ENCODE measurements at places on chromosomes 2 and 18.

DNA sequence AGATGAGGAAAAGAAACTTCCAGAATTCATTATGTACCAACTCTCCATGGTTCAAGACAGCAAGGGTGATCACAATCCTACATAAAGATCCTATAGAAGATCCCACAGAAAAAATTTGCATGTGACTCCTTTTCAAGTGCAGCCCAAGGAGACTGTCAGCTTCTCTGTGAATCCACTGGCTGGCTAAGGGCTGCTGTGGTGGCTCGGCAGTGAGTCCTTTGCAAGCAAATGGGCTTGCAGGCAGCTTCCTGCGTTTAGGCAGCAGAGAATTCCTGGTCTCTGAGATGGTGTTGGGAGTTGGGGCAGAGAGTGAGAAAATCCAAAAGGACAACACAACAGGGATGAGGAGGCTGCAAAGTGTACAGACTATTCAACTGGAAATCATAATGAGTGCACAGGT, 43.4 kb downstream of the NABP1 start:
- DNase-seq: no peak

- DNase-seq: no peak
These were observed 106.1 kb downstream of the MYO1B start for GRCh38 chr2:191351298-191351697.

GRCh38 chr2:75166491-75166890, 32.8 kb downstream of the TACR1 start:
- DNase-seq: no peak

DNA sequence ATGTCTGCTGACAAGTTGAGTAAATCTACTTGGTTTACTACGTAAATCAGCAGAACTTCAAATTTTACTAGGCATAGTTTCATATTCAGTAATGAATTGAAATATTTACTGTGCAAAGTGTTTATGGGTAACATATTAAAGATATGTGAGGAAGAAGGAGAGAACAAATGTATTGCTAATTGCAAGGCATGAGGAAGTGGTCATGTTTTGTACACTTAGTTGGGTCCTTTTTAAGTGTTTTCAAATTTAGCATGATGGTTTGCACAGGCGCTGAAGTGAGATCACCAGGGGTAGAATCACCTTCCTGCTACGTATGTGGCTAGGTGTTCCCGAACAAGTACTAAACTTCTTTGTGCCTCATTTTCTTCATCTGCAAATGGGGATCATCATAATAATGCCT, 1534.4 kb downstream of the LRP1B start:
- DNase-seq: no peak

- no peak for DNase-seq
These were observed 156.5 kb downstream of the NAPG start for GRCh38 chr18:10682368-10682714.

- DNase-seq: peak; percentile 28
These were observed 108.8 kb downstream of the STPG4 start for GRCh38 chr2:47046271-47046670.

DNA sequence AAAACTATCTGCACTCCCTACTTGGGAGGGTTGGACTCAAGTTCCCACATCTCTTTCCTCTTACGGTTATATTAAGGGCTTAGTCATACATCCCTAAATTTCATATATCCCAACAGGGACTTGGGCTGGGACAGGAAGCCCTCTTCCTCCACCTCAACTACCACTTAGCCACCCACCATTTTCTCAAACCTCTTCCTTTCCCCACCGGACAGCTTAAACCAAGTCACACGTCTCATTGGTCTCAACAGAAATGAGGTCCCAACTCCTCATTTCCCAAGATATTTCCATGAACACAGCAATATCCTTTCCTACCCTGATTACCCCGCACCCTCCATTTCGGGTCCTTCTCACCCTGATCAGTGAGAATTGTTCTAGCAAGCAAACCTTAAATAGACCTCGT, 736 bp downstream of the ZSCAN30 start:
- DNase-seq: no peak

DNA sequence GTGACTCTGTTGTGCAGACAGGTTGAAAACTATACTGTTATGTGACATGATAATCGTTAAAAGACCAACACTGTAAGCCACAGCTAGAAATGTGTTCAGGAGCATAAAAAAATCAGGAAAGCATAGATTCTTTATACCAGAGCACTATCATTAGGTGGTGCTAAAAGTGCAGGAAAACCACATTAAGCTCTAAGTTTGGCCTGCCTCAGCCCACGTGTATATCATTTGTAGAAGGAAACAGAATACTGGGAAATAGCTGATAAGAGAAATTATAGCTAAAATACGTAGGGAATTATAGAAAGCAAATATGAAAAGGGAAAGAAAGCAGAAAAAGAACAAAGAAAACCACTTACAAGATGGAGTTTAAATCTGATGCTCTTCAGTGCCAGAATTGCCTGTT, 26.5 kb upstream of the C2orf74 start:
- no peak for DNase-seq

GRCh38 chr2:6993936-6994335, 76.7 kb downstream of the RNF144A start:
- DNase-seq: no peak

- DNase-seq: no peak
These were observed 37.9 kb downstream of the LNPK start for GRCh38 chr2:175964195-175964594.

GRCh38 chr2:1787755-1788477, 43.6 kb upstream of the PXDN start:
- DNase-seq: peak; percentile 10

DNA sequence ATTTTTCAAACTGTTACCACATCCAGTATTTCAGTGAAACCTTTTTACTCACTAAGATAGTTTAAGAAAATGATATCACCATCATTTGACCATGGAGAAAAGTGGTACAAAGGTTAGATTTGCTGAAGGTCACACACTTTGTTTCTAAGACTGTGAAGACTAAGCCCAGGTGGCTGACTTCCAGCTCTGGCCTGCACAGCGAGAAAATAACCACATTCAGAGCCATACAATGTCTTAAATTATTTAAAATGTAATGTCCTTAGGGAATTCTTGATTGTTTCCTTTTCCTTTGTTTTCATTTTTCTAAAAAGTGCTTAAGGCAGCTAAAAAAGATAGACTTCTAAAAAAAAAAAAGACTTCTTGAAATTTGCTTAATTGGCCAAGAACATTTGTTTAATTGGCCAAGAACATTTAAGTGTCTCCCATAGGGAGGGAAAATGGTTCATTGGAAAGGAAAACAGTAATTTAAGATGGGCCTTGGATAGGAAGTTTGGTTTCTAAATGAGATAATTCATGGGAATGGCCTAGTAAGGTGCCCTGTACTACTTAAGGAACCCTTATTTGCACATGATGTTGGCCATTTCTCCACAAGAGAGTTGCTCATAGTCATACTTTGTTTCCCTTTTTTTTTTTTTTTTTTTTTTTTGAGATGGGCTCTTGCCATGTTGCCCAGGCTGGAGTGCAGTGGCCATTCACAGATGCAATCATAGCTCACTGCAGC, 45.2 kb downstream of the CYP1B1 start:
- no peak for DNase-seq

- DNase-seq: no peak
These were observed 157.9 kb downstream of the ANKRD44 start for GRCh38 chr2:197152451-197153228.

- no peak for DNase-seq
These were observed 10.6 kb upstream of the HNRNPLL start for GRCh38 chr2:38613126-38613848.

DNA sequence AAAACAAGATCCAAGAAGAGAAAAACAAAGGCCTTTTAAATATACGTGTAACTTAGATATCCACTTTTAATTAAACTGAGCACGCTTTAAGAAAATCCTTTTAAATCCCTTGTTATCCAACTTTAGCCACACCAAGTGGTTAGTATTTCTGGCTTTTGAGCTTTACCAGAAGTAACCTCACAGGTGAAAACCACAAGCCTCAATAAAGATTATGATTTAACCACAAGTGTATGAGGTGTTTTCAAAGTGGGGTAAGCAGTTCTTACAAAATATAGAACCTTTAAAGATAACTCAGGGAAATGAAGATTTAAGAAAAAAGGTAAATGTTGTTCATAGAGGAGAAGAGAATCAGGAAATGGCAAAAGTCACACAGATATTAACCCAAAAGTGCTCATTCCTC, 58.4 kb upstream of the CDCA7 start:
- DNase-seq: no peak

- DNase-seq: no peak
These were observed 68.2 kb downstream of the HPCAL1 start for GRCh38 chr2:10370895-10371294.

GRCh38 chr18:42953306-42953705, 162.2 kb downstream of the RIT2 start:
- no peak for DNase-seq

DNA sequence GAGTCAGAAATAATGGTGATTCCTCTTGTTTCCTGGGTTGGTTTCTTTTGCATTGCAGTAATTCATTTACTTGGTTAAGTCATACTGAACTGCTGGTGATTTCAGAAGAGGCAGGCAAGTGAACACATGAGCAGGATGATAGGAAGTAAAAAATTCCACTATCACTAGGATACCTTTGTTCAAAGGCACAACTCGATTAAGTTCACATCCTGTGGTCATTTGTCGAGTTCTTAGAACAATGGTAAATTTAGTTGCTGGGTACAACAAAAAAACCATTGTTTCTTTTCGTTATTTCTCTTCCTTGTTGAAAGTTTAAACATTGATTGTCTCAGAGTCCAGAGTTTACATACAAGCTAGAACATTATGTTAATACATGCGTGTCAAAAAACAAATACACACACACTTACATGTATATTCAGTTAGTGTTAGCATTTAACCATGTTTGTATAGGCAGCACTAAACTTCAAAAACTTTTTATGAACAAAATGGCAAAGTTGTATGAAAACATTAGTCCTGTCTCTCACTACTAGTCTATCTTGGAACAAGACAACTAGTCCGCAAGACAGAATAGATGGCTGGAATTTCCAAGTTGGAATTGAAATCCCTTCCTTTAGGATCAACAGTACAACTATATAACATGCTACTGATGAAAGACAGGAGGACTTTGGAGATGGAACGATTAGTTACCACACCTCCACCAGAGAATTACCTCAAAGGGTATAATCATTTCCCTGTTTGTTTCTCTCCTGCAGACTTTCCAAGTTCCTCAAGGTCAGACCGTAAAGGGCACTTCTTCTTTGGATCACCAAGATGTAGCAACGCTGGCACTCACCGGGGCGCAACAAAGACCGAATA, 26.2 kb downstream of the STK39 start:
- no peak for DNase-seq

GRCh38 chr2:27307545-27308358, 493 bp downstream of the UCN start:
- no peak for DNase-seq

DNA sequence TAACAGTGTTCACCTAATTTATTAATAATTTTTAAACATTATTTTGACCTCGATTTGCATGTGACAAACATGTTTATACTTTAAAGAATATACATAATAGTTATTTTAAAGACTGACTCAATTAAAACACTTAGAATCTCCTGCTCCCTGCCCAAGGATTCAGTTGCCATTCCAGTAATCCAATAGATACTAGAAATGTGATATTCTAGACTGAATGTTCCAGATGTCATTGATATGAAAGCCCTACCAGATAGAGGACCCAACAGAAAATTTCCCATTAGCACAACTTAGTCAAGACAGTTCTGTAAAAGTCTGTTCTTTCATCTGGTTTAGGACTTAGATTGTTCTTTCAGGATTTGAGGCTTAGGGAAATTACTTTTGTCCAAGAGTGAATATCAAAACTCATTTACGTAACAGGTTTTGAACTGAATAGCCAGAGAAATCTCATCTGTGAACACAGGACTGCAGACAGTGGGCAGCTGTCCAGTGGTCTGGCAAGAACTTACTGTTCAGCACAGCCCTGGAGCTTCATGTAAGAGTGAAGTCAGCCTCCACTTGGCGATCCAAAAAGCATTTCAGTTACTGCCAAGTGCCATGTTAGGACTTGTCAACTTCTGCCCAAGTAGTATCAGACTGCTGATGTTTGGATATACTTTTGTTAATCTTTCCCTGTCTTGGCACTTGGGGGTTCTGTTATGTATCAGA, 77.5 kb downstream of the OSBPL6 start:
- DNase-seq: no peak

GRCh38 chr2:113896791-113897190, 6.9 kb downstream of the ACTR3 start:
- DNase-seq: no peak

- peak; percentile 49 for DNase-seq
These were observed 209.5 kb downstream of the DYM start for GRCh38 chr18:49250816-49251388.

DNA sequence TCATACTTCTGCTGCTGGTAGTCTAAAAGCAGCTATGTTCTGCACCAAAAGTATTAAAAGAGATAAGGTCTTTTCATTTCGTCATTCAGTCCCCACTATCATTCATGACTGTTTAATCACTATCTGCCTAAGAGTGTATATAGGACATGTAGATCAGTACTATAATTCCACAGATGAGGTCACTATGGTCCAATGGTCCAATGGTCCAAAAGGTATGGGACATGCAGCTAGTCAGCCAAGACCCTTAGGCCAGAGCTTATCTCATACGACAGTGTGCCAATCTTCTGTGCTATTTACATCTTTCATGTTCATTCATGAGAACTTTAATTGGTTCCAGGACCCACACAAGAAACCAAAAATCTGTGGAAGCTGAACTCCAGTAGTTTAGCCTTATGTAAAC, 42.6 kb upstream of the SDC1 start:
- no peak for DNase-seq

GRCh38 chr2:225367482-225367881, 32.0 kb upstream of the NYAP2 start:
- DNase-seq: no peak

DNA sequence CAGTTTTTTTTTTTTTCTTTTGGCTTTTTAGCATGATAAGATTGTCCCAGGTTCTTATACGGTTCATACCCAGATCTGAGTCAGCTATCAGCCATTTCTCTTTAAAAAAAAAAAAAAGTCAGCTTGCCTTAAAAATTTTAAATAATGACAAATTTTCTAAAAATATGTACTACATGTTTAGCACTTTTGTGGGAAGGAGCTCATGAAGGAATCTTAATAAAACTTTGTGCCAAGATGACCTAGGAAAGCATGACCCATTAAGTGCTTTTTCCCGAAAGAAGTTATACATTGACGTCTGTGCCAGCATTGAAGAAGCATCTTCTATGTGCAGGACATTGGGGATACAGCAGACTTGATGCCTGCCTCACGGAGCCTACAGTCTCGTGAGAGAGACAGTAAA, 4.5 kb upstream of the RBMS1 start:
- DNase-seq: no peak

DNA sequence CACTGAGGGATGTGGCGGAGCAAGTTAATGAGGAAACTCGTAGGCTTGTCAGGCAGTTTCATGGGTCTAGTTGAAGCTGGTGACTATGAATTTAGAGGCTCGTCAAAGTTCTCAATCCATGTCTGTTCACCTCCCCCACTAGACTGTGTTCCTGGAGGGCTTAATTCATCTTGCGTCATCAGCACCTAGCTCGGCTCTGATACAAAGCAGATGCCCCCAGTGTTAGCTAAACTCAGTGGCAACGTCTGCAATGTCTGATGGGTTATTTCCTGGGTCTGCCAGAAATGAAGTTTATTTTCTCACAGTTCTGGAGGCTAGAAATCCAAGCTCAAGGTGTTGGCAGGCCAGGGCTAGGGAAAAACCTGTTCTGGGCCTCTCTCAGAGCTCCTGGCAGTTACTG, 140.6 kb downstream of the PID1 start:
- no peak for DNase-seq

Data from NCI-H1092 treated with DMSO at 0.1 percent for 48 hours (cell line).